ENCODE measurements at places on chromosomes 7 and 10.

- DNase-seq, result no peak
These were observed 66.7 kb upstream of the FGL2 start for GRCh38 chr7:77266291-77266794.

GRCh38 chr10:24902400-24902728, 50.0 kb downstream of the PRTFDC1 start:
- no peak for DNase-seq

DNA sequence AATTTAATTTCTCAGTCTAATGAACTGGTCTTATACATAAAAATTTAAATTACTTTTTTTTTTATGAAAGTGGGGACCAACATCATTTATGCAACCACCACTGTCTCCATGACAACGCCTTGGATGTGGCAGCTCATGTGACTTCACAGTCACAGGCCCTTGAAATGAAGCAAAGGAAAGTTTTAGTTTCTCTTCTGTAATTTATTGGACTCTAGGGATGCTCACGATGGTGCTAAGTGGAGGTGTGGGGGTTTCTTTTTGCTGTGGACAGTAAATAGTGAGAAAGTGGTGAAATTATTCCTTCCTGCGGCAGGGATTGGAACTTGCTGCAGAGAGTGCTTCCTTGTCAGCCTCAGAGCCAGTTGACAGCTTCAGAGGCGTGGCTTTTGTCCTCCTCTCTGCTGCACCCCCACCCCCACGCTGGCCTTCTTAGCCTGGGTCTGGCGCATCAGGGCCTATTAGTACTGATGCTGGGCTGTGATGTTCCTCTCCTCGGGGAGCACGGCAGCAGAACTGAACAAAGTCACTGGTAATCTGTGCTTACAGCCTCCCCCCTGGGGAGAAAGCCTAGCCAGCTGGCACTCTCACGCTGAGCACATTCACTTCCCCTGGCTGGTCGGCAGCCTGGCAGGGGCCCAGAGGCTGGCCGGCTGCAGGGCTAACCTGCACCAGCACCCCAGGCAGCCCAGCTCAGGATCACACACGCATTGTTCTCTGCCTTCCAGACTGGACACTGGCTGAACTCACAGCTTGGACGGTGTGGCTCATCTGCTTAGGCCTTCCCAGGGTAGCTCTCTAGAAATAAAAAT, 517.5 kb upstream of the GALNT17 start:
- no peak for DNase-seq

GRCh38 chr10:30092151-30092790, 32.9 kb upstream of the JCAD start:
- DNase-seq, result no peak

DNA sequence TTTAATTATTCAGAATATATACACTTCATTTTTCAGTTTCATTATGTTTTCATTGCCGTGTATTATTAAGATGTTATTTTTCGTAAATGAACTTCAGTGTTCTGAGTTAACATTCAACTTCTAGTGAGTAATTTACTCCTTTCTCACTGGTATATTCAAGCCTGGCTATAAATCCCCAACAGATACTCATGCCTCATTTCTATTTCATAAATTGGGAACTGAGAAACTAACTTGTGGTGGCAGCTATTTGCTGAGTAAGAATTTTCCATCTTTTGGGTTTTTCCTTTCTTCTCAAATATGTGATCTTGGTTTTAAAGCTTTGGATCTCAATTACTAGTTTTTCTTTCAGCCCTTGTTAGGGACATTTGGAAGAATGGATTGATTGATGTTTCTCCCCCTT, 281.1 kb downstream of the CDK14 start:
- no peak for DNase-seq

GRCh38 chr7:157394246-157395191, 57.7 kb downstream of the DNAJB6 start:
- peak; percentile 34 for DNase-seq

GRCh38 chr10:115558252-115558651, 465.1 kb downstream of the ATRNL1 start:
- no peak for DNase-seq

- no peak for DNase-seq
These were observed 89.3 kb downstream of the DNMBP start for GRCh38 chr10:99920486-99920885.

DNA sequence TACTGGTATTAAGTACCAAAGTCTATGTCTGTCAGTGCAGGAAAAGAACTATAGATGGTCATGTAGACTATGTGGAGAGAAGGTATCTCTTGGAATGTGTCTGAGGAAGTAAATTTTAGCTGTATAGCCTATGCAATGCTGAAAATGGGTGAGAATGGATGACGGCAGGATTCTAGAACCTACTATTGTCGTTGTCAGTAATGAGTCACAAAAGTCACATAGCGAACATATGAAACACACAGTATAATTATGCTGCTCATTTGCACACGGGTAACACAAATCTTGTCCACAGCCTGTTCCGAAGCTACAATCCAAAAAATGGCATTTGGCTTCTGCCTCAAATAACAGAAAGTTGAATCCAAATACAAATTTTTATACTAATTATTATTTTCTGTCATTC, 33.6 kb upstream of the KMT2E start:
- no peak for DNase-seq

GRCh38 chr10:31581741-31582323, 262.8 kb downstream of the ZEB1 start:
- no peak for DNase-seq
